ENCODE measurements at places on chromosomes 16 and 17.

DNA sequence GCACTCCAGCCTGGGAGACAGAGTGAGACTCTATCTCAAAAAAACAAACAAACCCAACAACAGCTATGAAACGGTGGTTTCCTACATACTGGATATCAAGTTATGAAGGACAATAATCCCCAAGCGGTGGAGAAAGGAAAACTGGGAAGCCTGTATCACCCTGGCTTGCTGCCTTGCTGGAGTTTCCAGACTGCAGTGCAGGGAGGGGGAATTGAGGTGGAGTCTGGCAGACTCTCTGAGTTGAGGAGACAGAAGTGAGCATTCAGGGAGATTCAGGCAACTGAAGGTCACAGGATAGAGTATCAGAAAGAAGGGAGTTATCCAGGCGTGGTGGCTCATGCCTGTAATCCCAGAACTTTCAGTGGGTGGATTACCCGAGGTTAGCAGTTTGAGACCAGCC is 11.9 kb downstream of the QRICH2 start:
- DNase-seq: no peak

DNA sequence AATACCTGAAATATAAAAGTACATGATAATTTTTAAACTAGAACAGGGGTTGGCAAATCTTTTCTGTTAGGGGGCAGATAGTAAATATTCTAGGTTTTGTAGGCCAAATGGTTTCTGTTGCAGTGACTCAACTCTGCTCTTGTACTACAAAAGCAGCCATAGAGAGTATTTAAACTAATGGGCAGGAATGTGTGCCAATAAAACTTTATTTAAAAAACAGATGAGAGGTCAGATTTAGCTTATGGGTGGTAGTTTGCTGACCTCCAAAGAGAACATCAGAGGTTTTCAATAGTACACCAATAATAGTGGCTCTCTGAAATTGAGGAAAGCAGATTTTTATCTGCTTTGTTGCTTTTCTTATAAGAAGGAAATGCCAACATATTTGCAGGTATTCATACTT is 15.2 kb upstream of the FAM20A start:
- no peak for DNase-seq

DNA sequence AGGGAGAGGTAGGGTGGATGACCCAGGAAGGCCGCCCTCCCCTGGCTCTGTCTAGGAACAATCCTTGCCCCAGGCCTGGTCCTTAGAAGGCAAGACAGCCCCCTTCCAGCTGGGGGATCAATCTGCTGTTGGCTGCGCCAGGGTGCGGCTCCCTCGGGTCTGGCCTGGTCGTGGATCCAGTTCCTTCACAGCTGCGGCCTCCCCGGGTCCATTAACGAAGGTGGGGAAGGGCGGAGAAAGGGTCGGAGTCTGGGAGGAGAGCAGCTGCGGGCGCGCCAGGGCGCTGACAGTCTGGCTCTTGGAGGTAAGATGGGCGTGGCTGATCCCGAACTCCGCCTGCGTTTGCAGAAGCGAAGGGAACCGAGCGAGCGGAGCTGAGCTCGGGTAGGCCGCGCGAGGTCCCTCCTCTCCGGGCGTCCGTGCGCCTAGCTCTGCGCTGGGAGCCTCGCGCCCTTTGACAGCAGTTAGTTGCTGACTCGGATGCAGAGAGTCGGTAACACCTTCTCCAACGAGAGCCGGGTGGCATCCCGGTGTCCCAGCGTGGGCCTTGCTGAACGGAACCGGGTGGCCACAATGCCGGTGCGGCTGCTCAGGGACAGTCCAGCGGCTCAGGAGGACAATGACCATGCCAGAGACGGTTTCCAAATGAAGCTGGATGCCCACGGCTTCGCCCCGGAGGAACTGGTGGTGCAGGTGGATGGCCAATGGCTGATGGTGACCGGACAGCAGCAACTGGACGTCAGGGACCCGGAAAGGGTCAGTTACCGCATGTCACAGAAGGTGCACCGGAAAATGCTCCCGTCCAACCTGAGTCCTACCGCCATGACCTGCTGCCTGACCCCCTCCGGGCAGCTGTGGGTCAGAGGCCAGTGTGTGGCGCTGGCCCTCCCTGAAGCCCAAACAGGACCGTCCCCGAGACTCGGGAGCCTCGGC is at the start of gene HSPB9:
TSS of gene HSPB9 (plus strand) at position 434 of the 933 bp plus-strand sequence. CDS start at position 481, 47 bp downstream.
- DNase-seq: peak; percentile 79

DNA sequence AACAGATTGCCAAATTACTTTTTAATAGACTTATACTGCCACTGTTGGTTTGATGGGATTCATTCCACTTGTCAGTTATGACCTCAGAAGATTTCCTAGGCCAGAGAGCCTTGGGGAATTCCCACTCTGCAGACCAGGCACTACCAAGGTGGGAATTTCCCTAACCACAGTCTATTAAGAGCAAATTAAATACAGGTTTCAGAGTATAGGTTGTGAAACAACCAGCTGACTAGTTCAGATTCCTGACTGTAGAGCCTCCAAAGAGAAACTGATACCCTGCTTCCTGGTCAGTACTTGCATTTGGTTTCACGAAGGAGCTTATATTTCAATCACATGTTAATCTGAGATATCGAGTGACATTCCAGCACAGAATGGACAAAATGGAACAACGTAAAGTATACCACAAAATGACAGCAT is 186.5 kb downstream of the STX8 start:
- DNase-seq: no peak

GRCh38 chr17:40366861-40367518 is 2.5 kb upstream of the GJD3 start:
- no peak for DNase-seq

DNA sequence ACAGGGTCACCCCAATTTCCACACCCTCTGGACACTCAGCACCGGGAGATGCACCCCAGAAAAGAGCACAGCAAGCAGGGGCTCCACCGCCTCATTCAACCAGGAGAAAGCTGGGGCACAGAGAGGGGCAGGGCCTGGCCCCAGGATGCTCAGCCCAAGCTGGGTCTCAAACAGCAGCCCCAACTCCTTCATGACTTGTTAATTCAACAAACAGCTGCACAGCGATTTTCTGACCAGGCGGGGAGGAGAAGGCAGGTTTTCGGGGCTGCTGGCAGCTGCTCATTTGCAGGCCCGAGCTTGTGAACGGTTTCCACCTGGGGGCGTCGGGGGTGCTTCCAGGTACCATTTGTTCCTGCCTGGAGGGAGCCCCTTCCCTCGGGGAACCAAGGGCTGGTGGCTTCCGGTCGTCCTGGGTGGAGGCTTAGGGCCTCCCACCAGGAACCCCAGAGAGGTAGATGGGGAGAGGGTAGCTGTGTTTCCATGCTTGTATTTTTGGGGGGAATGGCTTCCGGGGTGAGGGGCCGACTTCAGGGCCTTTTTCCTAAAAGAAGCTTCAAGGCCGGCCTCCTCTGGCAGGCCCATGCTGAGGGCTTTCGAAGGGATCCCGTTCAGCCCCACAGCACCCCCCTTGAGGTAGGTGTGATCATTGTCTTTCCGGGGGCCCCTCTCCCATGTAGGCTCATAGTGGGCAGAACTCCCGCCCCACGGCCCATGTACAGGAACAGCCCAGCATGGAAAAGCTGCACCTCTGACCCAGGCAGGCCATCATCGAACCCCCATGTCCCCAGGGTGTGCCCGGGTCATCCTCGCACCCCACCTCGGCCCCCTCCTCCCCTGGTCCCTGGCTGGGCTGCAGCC is 191.6 kb upstream of the GSE1 start:
- no peak for DNase-seq

- no peak for DNase-seq
These were observed 12.3 kb downstream of the EPX start for GRCh38 chr17:58204796-58205195.

GRCh38 chr17:61410141-61411010 is 10.7 kb downstream of the TBX2 start:
- peak; percentile 97 for DNase-seq

GRCh38 chr17:27378482-27379175 is 77.6 kb upstream of the KSR1 start:
- DNase-seq: no peak

DNA sequence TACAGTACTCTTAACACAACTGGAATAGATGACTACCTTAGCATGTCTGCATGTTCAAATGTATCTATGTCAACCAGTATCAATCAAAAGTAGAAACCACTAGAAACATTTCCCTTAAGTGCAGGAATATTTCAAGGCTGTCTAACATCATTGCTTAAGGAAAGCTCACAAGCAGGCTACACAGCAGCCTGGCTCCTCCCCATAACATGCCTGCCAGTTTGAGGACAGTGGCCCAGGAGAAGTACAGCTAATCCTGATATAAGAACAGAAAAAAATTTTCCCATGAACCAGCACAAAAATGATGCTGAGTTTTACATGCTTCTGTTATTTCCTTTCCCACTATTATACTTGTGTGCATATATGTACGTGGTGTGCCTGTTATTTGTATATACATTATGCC is 175.1 kb downstream of the MYO1D start:
- DNase-seq: no peak

DNA sequence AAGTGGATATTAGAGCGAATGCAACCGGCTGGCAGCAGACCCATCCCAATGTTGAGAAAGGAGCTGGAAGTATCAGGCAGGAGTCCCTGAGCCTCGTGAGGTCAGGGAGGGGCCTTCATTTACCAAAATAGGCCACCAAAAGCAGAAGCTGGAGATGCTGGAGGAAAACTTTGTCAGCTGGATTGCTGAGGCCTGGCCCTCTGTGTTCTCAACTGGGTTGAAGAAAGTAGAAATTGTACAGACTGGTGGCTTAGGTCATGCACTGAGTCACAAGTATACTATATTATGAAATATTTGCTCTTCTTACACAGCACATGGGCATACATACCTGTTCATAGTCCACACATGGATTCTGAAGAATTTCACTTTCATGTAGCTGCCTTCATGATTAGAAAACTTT is 23.2 kb upstream of the TEKT3 start:
- DNase-seq: no peak

- DNase-seq: no peak
These were observed 220.7 kb upstream of the KCNJ16 start for GRCh38 chr17:69854225-69854780.

DNA sequence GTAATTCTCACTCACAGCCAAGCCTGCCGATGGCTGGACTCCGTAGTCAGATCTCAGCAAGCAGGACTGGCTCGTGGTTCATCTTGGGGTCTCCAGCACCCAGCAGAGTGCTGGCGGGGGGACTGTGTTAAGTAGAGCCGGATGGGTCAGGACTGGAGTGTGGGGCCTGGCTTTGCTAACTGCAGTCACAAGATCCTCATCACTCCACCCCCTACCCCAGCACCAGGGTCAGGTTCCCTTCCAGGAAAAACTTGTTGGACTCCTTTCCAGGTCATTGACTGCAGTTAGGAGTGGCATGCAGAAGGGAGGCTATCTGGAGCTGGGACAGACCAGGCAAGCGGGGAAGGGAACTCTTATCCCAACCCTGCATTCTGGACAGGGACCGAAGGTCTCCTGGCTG is 6.0 kb downstream of the CIITA start:
- no peak for DNase-seq

DNA sequence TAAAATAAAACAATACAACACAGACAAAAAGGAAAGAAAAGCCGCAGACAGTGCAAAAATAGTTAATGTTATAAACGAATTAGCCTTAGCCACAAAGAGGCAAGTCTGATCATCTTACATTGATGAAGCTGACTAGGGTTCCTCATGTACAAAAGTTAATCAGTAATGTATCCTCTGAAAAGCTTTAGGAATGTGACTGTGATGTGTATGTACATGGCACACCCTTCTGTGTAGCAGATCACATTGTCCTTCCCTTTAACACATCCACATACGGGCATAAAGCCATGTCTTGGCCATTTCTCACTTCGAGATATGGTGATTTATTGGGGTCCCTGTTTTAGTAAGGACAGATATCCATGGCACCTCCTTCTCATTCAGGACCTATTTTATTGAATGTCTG is 1327.5 kb upstream of the CDH8 start:
- no peak for DNase-seq

- DNase-seq: no peak
These were observed 333.1 kb upstream of the GOT2 start for GRCh38 chr16:59067205-59067604.

- DNase-seq: no peak
These were observed 21.5 kb downstream of the FBXO31 start for GRCh38 chr16:87361916-87362619.

DNA sequence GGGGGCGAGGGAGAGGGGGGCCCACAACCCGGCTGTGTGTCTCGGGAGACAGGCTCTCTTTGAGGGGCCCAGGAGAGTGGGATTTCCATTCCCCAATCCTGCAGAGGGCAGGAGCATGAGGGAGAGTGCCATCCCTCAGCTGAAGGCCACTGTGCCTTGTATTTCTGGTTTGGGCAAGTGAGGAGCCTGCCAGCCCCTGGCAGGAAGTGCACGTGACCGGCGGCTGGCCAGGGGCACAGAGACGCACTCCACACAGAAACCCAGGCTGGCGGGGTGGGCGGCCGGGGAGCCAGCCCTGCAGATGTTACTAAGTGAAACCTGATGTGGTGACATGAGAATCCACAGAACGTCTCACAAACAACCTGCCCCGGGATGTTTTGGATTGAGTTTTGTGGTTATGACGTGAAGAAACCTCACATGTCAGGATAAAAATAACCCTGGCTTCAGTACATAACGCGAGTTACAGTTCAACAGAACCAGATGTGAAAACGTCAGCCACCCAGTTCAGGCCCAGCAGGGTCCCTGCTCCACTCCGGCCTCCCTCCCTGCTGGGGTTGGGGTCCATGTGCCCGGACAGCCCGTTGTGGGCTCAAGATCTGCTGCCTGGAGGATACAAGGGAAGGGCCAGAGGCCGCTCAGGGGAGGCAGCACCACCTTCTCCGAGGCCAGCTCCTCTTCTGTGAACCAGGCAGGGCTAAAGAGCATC is 51.7 kb upstream of the MTSS2 start:
- no peak for DNase-seq

DNA sequence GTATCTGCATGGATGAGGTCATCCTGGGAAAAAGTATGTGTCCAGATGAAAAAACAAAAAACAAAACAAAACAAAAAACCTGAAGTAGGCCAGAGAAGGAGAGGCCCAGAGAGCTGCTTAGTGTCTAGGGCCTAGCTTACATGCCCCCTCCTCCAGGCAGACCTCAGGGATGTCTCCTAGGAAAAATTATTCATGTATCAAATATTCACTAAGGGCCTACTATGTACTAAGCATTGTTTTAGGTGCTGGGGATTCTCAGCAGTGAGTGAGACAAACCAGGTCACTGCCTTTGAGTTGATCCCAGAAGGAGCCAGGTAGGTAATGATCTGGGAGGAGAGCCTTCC is 49.5 kb downstream of the IRX6 start:
- peak; percentile 40 for DNase-seq

DNA sequence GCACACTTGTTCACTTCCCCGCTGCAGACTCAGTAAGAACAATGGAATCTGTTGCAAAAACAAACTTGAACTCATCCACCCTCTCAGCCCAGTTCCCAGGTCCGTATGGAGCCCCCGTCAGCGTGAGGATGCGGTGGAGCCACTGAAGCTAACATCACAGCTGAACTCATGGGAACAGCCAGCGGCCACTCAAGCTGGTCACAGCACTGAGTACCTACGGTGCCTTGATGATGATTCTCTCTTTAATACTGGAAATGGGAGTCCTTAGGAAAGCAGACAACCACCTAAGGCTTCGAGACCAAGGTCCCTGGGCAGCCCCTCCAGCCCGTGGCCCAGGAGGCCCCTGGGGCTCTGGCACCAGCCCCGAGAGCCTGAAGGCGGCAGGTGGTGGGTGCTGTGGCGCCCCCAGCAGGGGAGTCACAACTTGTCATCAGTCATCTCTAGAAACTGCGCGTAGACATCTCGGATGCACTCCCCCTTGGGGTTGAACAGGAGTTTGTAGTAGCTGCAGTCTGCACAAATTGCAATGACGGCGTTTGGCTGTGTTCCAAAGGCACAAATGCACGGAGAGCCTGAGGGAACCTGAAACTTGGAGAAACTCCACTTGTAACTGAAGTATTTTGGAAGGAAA is 31.0 kb upstream of the RHOT1 start:
- DNase-seq: peak; percentile 32

All from retina (tissue), 1 donor.